ENCODE measurements at places on chromosomes 16 and 17. TPM values are rescaled to one million over a fixed set of nuclear protein-coding genes. Genes with fewer than 3 reads are reported as not detected.

The SLFN13 gene
- 34.0 TPM for total RNA-seq

The ATP6V0A1 gene
- 54.6 TPM for total RNA-seq

The HS3ST6 gene
- not detected for total RNA-seq

The MT1A gene
- not detected for total RNA-seq

The KRT39 gene
- total RNA-seq = not detected

GRCh38 chr17:69412251-69412671 is 2.2 kb upstream of the MAP2K6 start:
- H3K36me3 ChIP-seq = no peaks in the 10 kb centered on the region
- no peak overlapping the region for H3K4me3 ChIP-seq
- H3K27me3 ChIP-seq = no peaks in the 10 kb centered on the region
- H3K27ac ChIP-seq = no peak overlapping the region
- DNase-seq = no peak

GRCh38 chr16:88743693-88744576 is 37.6 kb downstream of the CTU2 start:
- peak; percentile 74 for DNase-seq
- peaks cover 13% of the 10 kb centered on the region for H3K36me3 ChIP-seq
- H3K27ac ChIP-seq = no peak overlapping the region
- H3K4me3 ChIP-seq = no peak overlapping the region

DNA sequence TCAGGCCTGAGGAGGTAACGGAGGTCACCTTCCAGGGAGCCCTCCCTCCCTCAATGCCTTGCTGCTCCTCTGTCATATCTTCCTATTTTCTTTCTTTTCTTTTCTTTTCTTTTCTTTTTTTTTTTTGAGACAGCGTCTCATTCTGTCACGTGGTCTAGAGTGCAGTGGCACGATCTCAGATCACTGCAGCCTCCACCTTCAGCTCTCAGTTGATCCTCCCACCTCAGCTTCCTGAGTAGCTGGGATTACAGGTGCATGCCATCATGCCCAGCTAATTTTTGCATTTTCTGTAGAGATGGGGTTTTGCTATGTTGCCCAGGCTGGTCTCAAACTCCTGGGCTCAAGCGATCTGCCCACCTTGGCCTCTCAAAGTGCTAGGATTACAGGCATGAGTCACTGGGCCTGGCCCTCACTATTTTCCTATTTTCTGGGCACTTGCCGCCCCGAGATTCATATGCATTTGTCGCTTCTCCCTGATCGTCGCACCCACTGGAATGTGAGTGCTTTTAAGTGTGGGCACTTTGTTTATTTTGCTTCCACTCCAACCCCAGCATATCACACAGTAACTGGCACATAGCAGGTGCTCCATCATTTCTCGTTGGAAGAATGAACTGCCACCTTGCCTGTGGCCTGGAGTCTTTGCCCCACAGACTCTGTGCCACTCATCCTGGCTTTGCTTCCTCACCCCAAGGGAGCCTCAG is 31.7 kb downstream of the CPNE2 start:
- H3K36me3 ChIP-seq = no peaks in the 10 kb centered on the region
- H3K27me3 ChIP-seq = no peaks in the 10 kb centered on the region
- no peak for DNase-seq
- no peak overlapping the region for H3K4me3 ChIP-seq
- no peak overlapping the region for H3K27ac ChIP-seq

- no peak for DNase-seq
- no peaks in the 10 kb centered on the region for H3K4me1 ChIP-seq
- H3K27ac ChIP-seq = no peak overlapping the region
- no peak overlapping the region for H3K4me3 ChIP-seq
Measured at GRCh38 chr16:7351610-7352510, 19.2 kb downstream of the RBFOX1 start.

DNA sequence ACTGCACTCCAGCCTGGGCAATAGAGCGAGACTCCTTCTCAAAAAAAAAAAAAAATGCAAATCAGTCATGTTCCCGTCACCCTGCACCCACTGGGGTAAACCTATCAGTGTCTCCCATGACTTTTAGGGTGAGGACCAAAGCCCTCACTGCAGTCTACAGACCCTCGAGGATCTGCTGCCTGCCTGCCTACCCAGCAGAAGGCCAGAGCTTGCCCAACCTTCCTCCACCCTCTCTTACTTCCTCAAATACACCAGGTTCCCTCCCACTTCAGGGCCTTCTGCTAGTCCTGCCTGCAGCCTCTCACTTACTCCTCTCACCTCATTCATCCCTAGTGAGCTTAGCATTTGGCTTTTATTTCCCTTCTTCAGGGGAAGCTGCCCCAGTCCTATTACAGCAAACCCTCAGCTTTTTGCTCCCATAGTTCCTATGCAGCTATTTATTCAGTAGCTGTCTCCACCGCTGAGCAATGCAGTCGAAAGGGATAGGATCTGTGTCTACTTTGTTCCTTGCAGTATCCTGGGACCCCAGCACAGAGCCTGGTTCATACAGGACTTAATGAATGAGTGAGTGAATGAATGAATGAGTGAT is 17.8 kb upstream of the TOB1 start:
- no peak overlapping the region for H3K4me3 ChIP-seq
- H3K36me3 ChIP-seq = no peaks in the 10 kb centered on the region
- H3K27me3 ChIP-seq = no peaks in the 10 kb centered on the region
- no peak for DNase-seq
- H3K27ac ChIP-seq = no peak overlapping the region
- H3K4me1 ChIP-seq = no peaks in the 10 kb centered on the region

- H3K27ac ChIP-seq = no peak overlapping the region
- H3K4me3 ChIP-seq = no peak overlapping the region
- no peaks in the 10 kb centered on the region for H3K36me3 ChIP-seq
- H3K4me1 ChIP-seq = no peaks in the 10 kb centered on the region
- no peak for DNase-seq
Measured at GRCh38 chr16:50252874-50253513, 13.4 kb upstream of the ADCY7 start.

GRCh38 chr17:8859027-8859803 is 8.3 kb downstream of the PIK3R6 start:
- peak overlapping the region; percentile 66 for H3K27ac ChIP-seq
- DNase-seq = no peak
- H3K4me1 ChIP-seq = peaks cover 24% of the 10 kb centered on the region
- no peak overlapping the region for H3K4me3 ChIP-seq

GRCh38 chr17:47830396-47831002 is 842 bp downstream of the MRPL10 start:
- no peak for DNase-seq
- H3K27ac ChIP-seq = peak overlapping the region; percentile 68
- H3K27me3 ChIP-seq = no peaks in the 10 kb centered on the region

DNA sequence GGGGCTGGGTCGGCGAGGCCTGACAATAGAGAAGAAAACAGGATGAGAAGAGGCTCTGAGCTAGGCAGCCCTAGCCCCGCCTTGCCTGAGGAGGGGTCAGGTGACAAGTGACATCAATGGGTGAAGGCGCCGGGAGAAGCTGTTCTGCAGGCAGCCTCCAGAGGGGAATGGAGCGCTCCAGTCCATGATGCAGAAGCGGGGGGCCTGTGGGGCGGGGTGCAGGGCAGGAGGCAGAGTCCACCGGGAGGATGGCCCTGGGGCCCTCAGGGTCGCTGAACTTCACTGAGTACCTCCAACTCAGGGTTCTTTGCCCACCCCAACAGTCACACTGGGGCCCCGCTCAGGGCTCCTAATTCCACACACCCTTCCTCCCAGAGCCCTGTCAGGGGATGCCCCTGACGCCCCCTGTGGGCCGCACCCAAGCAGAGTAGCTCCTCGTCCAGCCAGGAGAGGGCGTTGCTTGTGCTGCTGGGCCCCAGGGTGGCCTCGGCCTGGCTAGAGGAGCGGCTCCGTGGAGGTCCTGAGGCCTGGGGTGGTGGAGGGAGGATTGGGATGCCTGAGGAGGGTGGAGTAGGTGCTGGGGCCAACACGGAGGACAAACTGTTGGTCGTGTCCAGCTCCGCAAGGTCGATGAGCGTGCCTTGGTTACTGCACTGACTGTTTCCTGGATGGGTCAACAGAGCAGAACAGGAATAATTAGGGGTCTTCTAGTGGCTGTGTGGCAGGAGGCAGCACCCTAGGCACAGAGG is 20.8 kb downstream of the GGA3 start:
- H3K36me3 ChIP-seq = peaks cover 85% of the 10 kb centered on the region
- peaks cover 6% of the 10 kb centered on the region for H3K4me1 ChIP-seq
- H3K27ac ChIP-seq = no peak overlapping the region
- no peak overlapping the region for H3K4me3 ChIP-seq
- peak; percentile 77 for DNase-seq

DNA sequence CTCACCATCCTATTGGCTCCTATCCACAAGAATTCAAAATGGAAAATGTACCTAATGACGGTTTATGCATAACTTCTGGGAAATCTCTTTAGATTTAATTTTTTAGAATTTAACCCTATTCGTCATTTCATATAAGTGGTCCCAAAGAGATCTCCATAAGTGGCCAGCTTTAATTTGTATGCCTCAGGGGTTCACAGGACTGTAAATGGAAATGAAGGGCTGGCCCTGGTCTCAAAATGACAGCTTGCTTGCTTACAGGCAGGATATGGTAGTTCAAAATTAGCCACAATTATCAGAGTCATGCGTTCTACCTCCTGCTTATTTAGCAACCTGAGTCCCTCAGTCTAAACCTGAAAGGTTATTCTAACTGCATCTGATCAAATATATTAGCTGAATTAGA is 6.6 kb upstream of the NACA2 start:
- no peak overlapping the region for H3K27ac ChIP-seq
- no peak overlapping the region for H3K4me3 ChIP-seq
- no peaks in the 10 kb centered on the region for H3K36me3 ChIP-seq
- H3K27me3 ChIP-seq = peaks cover 39% of the 10 kb centered on the region
- no peak for DNase-seq

DNA sequence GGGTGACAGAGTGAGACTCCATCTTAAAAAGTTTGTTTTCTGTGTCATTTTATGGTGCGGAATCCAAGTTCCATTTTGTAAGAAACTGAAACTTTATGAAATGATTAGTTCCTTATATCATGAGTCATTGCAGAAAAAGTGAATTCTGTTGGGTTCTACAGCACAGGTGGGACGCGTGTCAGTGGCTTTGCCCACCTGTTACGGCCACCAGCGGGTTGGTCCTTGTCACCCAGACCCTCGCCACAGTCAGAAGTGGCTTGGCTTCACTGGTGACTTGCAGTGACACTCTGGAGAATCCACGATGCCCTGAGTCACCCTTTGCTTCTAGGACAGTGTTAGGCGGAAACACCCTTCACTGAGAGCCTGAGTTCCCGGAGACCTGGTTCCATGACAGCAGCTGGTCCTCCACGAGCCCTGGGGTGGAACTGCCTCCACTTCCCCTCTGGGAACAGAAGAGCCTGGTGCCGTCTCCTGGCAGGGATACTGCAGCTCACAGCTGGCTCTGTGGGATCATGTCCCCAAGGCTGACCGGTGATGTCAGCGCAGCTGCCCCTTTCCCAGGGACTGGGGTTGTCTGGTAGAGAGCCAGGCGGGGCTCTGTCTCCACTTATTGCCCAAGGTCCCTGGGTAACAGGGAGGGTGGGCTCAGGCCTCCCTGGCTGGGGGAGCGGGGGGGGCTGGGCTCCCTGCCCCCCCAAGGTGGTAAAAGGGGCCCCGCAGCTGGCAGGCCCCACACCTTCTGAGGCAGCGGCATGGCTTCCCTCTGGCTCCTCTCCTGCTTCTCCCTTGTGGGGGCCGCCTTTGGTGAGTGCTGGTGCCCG is at the start of gene CTRB1:
Gene CTRB1, plus strand, starts transcription at position 733 of the 821 bp plus-strand sequence. Its CDS starts 20 bp downstream, at position 753.
- no peaks in the 10 kb centered on the region for H3K4me1 ChIP-seq
- H3K4me3 ChIP-seq = no peak within 1 kb of the TSS
- no peaks in the 10 kb centered on the region for H3K36me3 ChIP-seq
- DNase-seq = no peak
- no peaks in the 10 kb centered on the region for H3K27me3 ChIP-seq

GRCh38 chr16:83470416-83470815 is 337.4 kb upstream of the HSBP1 start:
- no peak overlapping the region for H3K4me3 ChIP-seq
- H3K36me3 ChIP-seq = no peaks in the 10 kb centered on the region
- peaks cover 50% of the 10 kb centered on the region for H3K27me3 ChIP-seq
- H3K4me1 ChIP-seq = no peaks in the 10 kb centered on the region
- no peak overlapping the region for H3K27ac ChIP-seq
- no peak for DNase-seq

GRCh38 chr17:34884597-34884996 is 76.7 kb downstream of the CCT6B start:
- H3K36me3 ChIP-seq = no peaks in the 10 kb centered on the region
- no peak for DNase-seq
- H3K4me3 ChIP-seq = no peak overlapping the region
- H3K4me1 ChIP-seq = no peaks in the 10 kb centered on the region
- no peak overlapping the region for H3K27ac ChIP-seq
- H3K27me3 ChIP-seq = no peaks in the 10 kb centered on the region

DNA sequence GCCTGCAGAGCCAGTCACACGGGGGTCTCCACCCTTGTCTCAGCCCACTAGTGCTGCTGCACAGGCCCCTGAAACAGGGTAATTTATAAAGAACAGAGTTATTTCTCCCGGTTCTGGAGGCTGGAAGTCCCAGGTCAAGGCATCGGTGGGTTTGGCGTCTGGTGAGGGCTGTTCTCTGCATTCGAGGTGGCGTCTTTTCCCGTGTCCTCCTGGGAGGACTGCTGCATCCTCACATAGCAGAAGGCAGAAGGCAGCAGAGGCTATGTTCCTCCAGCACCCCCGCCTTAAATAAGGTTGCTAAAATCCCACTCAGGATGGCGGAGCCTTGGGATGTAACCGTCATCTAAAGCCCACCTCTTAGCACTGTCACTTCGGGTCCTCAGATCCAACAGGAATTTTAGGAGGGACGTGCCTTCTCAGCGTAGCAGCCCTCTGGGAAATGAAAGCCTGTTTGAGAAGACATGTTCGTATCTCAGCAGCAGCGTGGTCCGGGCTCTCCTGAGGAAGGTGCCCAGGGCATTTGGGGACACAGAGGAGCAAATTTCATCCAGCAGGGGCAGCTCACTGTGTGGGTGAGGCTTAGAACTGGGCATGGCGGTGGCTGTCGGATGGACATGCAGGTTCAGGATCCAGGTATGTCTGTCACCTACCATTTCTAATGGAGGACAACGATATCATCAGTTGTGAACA is 221.6 kb upstream of the CHMP6 start:
- DNase-seq = no peak
- no peaks in the 10 kb centered on the region for H3K36me3 ChIP-seq
- H3K4me3 ChIP-seq = no peak overlapping the region
- no peak overlapping the region for H3K27ac ChIP-seq
- no peaks in the 10 kb centered on the region for H3K27me3 ChIP-seq

DNA sequence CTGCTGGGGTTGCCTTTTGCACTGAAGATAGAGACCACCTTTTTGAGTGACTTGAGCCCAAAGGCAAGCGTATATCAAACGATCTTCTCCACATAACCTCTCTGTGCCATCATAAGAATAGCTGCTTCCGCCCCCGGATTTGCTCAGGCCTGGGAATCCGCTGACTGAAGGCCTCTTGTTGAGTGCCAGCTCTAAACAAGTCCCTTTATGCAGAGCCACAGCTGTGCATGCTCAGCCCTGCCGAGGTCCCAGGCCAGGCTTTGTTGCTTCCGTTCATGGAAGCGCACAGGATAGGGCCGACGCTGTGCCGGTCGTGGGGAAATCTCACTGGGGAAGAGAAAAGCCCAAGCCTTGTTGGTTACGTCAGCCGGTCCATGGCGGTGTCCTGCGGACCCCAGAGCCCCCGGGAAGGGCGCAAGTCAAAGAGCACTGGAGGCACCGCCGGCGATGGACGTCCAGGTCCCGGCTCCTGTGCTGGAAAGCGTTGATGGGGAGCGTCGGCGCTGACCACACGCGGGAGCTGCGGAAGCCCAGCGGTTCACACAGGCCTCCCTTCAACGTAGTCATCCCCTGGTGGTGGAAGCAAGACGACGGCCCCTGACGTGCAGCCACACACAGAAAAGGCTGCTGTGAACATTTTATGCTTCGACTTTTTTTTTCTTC is 23.5 kb upstream of the RPL13 start:
- H3K36me3 ChIP-seq = peaks cover 26% of the 10 kb centered on the region
- peak; percentile 37 for DNase-seq
- H3K4me1 ChIP-seq = no peaks in the 10 kb centered on the region
